ENCODE measurements at places on chromosomes 3 and 15.
A peak's percentile ranks its signal among the peaks of the same experiment; 100 is the strongest.

DNA sequence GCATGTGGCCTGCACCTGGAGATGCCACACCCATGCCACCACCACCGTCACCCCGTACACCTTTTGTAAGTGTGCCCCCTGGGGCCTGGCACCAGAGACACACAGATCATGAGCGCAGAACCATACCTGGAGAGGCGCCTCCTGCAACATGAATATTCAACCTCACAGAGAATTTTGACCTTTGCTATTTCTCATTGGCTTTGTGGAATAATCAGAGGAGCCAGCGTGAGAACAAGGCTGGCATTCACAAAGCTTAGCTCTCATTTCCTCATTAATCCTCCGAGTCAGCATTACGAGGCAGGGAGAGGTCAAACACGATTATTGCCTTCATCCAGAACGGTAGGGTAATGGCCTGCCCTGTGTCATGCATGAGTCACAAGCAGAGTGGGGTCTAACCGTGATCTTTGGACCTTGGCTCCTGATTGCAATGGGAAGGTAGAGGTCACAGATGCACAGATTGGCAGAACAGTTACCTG lies 73.0 kb upstream of the POMGNT2 start:
- peak; percentile 76 for DNase-seq

DNA sequence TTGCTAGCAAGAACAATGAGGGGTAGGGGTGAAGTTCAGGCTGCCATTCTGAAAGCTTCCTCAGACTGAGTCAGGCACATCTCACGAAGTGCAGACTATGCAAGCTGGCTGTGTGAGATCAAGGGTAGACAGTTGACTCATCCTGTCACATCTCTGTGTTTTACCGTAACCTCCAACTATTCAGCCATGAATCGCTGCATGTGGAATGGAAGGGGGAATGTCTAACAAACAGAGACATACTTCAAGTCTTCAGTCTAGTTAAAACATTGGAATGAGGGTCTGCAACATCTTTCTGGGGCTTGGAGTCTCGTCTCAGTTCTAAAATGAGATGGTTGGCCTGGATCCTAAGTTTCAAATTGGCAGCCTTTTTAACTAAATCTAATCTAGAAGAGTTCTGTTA lies 25.9 kb downstream of the AGTR1 start:
- DNase-seq: no peak

GRCh38 chr3:132444383-132444782 lies 27.1 kb downstream of the DNAJC13 start:
- no peak for DNase-seq

- DNase-seq: no peak
Measured at GRCh38 chr15:57544848-57545480, 46.7 kb upstream of the MYZAP start.

GRCh38 chr3:24514119-24514518 lies 19.5 kb upstream of the THRB start:
- no peak for DNase-seq
